ENCODE measurements at places on chromosomes 12 and 14.

DNA sequence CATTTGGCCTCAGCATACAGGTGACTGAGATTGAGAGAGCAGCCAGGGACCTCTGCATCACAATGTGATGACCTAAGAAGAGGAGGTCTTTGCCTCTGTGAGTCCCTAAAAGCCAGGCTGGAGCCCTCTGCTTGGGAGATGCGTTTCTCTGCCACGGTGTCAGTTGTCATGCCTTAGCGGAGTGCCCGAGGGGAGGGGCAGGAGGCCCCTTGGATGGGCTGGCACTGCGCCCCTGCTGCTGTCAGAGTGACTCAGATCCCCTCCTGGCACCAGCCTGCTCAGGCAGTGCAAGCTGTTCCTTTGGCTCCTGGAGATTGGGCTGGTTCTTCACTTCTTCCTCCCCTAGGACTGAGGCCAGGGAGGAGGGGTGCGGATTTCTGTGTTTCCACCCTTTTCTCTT is 64.9 kb upstream of the KCNA5 start:
- DNase-seq: no peak

DNA sequence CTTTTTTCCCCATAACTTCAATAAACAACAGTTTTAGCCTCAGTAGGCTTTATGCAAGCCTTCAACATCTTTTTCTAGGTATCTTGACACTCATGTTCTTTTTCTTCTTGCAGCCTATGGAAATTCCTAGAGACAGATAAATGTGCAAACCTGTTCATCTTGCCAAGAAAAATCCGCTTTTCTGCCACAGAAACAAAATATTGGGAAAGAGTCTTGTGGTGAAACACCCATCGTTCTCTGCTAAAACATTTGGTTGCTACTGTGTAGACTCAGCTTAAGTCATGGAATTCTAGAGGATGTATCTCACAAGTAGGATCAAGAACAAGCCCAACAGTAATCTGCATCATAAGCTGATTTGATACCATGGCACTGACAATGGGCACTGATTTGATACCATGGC is 295.9 kb downstream of the ZFP36L1 start:
- DNase-seq: no peak

DNA sequence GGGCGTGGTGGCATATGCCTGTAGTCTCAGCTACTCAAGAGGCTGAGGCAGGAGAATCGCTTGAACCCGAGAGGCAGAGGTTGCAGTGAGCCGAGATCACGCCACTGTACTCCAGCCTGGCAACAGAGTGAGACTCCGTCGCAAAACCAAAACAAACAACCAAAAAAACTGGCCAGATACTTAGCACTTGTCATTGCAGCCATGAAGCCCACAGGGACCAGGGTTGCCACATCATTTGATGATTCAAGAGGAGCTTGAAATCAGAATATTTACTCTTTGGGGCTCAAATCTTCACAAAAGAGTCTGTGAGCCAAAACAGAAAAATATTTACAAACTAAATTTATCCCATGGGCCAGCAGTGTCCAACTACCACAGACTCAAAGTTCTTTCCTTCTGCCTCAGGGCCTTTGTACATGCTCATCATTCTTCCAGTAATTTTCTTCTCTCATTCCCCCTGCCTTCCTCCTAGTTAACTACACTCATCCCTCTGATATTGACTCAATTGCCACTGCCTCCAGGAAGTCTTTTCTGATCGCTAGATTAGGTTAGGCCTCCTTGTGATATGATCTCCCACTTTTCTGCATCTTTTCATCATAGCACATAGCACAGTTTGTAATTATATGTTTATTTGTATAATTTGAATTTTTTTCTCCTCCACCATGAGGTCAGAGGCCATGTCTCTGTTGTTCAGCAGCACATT is 130.8 kb upstream of the PLEKHG7 start:
- DNase-seq: no peak

- DNase-seq: no peak
Measured at GRCh38 chr14:80545935-80546854, 334.9 kb upstream of the DIO2 start.

GRCh38 chr12:94057262-94058151 is 90.9 kb upstream of the PLXNC1 start:
- DNase-seq: no peak

DNA sequence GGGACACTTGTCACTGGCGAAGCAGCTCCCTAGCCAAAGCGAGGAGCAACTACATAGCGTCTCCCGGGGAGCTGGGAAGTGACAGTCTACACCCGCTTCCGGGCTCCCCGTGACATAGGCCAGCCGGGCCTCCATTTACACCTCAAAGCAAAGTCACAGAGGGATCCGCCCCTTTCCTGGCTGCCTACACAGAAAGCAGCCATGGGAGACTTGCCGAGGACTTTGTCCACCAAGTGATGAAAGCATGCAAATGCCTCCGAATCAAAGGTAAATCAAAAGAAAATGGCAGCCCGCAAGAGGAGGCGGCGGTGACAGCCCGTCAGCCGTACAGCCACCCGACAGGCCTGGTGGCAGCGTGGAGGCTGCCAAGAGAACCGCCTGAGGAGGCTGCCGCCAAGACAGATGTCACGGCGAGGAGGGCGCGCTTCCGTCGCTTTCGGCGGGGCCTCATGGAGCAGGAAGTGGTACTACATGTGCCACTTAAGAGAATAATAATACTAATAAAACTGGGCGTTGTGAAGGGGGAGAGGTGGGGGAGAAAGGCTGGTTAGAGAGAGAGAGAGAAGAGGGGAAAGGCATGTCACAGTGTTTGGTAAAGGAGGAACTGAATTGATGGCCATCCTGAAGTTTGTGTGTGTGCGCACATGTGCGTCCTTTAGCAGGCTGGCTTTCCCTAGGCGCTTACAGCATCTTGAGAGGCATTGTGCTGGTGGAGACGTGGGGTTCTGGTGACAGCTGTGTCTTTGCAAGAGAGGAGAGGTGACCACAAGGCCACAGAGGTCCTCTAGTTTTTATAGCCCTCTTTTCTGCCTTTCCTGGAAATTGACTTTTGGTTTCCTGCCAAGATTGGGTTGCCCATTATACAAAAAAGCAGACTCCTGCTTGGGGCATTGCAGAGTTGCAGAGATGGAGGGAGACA is 661.7 kb downstream of the VRK1 start:
- no peak for DNase-seq

- DNase-seq: no peak
Measured at GRCh38 chr14:74407801-74408154, 18.2 kb downstream of the SYNDIG1L start.

- no peak for DNase-seq
Measured at GRCh38 chr14:81176241-81176640, 44.5 kb downstream of the GTF2A1 start.

DNA sequence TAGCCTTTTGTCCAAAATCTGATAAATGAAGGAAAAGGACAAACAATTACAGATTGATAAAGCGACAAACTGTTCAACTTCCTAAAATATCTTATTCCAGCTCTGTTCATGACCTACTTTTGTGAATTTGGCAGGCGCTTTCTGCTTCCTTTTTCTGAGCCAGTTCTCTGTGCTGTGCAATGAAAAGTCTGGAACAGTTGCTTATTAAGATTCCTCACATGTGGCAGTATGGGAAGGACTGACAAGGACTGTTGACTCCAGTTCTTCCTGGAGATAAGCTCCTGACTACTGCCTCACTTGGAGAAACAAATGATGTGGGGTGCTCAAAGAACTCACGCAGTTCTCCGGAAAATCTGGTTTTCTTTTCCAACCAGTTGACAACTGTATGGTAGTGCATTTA is 58.3 kb upstream of the ANP32D start:
- DNase-seq: no peak

DNA sequence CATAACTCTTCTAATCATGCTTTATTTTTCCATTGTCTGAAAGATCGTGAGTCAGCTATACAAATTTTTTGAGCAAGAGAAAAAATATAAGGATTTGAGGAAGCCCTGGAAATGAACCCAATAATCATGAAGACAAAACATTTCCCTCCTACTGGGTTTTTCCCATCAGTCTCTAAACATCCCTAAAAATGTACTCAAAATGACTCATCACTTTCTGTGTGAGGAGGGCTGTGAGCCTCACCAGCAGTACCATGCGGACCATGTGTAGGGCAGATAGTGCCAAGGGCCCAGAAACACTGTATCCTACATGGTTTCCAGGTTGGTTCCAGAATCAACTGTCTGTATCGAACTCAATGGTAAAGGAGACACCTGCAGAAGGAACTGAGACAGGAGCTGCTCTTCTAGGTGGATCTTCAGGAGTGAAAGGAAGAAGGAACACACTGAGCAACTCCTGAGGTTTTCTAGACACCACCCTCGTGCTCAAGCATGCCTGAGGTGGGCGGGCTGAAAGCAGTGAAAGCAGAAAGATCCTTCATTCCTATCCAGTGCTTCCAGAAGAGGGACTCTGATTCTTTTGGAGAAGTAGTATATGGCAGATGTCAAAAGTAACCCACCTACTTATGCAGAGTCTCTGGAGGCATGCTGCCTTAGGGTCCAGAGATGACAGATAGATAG is 48.6 kb upstream of the RHOJ start:
- no peak for DNase-seq

GRCh38 chr14:97584528-97584927 is 787.3 kb downstream of the VRK1 start:
- no peak for DNase-seq

DNA sequence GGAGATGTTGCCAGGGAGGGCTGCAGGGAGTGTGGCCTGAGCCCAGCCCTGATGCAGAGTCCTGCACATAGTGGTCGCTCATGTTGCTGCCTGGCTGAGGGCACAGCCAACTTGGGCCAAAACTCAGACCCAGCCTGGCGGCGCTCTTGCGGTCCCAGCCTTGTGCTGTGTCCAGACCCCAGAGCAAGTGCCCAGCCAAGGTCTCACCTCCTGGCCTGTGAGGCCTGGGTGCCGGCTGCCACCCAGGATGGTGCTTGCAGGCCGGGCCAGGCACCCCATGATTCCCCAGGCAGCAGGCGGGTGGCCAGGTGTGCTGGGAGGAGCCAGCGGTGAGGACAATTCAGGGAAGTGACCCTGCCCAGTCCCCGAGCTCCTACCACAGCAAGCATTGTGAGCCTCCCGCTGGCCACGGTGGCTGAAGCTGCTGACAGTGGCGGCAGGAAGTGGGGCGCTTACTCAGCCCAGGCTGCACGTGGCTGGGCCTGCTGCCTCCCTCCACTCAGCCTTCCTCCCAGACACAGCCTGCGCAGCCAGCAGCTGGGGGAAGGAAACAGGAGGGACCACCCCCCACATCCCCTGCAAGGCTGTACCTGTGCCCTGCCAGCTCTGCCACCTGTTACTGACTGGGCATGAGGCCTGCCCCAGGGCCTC is 17.7 kb upstream of the PGF start:
- no peak for DNase-seq

DNA sequence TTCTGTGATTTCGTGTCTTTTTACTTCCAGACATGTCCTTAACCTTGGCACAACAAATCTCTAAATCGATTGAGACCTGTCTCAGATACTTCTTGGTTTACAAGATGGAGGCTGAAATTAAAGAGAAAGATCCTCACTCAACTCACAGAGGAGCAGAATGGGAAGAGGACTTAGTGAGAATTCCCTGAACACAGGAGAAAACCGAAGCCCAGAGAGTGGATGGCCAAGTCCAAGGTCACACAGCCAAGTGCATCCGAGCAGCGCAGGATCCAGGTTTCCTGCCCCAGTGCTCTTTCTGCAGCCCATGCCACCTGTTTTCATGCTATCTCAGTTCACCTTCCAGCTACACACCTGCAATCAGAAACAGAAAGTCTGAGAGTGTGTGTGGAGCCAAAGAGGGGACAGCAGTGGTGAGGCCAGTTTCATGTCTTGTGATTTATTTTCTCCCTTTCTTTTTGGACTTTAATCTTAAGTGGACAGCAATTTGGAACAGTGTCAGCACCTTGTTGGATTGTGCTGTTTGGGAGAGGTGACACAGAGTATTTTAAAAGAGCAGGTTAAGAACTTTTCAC is 22.9 kb upstream of the TCL1B start:
- no peak for DNase-seq

GRCh38 chr12:82690006-82690405 is 3.3 kb downstream of the TMTC2 start:
- no peak for DNase-seq
